Fibroblast of upper back skin (primary cell): ENCODE measurements at places on chromosomes 1 and 21.

- no peak for DNase-seq
Observed at GRCh38 chr1:30883389-30884172, 25.0 kb downstream of the SDC3 start.

- no peak for DNase-seq
Observed at GRCh38 chr1:173876732-173877131, 8.6 kb downstream of the ZBTB37 start.

- DNase-seq: no peak
Observed at GRCh38 chr1:154117642-154118041, 37.2 kb downstream of the NUP210L start.

GRCh38 chr1:3789421-3790300 is 6.6 kb downstream of the LRRC47 start:
- DNase-seq: no peak

- no peak for DNase-seq
Observed at GRCh38 chr1:18134324-18135046, 26.9 kb downstream of the IGSF21 start.

- no peak for DNase-seq
Observed at GRCh38 chr1:206687251-206687914, 2.7 kb downstream of the MAPKAPK2 start.

- DNase-seq: no peak
Observed at GRCh38 chr1:66332548-66332901, 201.4 kb upstream of the SGIP1 start.

DNA sequence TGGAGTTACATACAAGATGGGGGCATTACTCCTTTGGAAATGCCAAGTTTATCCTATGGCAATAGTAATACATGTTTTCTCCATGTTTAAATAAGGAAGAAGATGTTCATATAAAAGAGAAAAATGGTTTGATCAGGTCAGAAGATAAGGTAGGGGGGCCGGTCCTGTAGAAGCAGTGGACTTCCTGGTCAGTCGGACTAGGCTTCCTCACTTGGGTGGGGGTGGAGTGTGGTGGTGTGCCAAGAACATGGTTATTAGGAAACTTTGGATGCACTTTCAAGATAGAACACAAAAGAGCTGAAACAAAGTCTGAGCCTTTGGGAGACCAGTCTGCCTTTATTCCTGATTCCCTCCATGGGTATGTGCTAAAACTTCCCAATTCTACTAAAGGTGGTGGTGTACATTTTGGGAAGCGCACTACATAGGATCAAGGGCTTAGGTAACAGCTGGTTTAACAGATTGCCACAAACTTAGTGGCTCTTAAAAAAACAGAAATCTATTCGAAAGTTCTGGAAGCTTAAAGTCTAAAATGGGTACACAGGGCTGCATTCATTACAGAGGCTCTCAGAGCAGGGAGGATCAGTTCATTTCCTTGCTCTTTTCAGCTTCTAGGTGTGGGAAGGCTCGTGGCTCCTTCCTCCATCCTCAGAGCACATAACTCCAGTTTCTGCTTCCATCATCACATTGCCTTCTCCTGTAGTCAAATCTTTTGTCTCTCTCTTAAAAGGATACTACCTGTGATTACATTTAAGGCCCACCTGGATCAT is 64.6 kb downstream of the KDM1A start:
- DNase-seq: no peak

DNA sequence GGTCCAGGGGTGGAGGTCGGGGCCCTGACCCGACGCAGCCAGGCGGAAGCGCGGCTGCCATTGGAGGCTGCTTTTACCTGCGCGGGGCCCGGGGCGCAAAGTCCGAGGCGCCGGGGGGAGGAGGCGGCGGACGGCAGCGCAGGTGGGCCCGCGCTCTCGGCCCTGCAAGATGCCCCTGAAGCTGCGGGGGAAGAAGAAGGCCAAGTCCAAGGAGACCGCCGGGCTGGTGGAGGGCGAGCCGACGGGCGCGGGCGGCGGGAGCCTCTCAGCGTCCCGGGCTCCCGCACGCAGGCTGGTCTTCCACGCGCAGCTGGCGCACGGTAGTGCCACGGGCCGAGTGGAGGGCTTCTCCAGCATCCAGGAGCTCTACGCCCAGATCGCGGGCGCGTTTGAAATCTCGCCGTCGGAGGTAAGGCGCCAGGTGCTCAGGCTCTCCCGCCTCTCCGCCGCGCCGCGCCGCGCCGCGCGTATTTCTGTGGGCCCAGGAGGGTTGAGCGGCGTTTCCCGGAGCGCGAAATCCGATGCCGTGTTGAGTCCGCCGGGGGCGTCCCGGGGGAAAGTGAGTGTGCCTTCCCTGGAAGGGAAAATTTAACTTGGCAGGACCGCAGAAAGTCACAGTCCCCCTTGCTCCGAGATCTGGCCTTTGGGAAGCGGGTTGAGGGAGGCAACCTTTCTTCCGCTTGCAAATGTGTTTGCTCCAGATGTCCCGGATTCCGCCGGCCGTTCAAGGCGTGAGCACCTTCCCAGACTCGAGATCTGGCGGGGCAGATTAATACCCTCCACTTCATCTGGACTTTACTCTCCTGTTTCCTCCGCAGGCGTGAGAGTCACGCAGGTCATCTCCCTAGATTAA is at the start of gene GIPC2:
TSS of gene GIPC2 (plus strand) at position 41 of the 853 bp plus-strand sequence. CDS start at position 170, 129 bp downstream.
- DNase-seq: peak; percentile 22

- no peak for DNase-seq
Observed at GRCh38 chr1:65694933-65695332, 97.8 kb upstream of the PDE4B start.

GRCh38 chr1:154736841-154737240 is 128.9 kb upstream of the ADAR start:
- DNase-seq: peak; percentile 47

- no peak for DNase-seq
Observed at GRCh38 chr1:117017648-117018047, 16.1 kb downstream of the CD101 start.

DNA sequence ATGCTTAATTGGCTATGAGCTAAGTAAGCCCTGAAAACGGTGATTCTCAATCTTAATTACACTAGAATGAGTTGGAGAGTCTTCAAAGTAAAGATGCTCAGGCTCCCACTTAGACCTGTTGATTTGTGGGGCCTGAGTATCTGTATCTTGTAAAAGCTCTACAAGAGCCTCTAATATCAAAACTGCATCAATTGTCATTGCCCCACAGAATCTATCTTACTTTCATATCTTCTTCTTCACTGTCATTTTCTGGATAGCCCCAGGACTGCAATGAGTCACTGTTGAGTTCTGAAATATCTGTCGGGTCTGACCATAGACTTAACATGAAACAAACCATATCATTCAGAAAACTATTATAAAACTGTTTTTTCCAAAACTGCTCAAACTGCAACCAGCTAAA is 102.8 kb upstream of the SERTAD4 start:
- no peak for DNase-seq

GRCh38 chr1:8625491-8625890 is 191.9 kb downstream of the RERE start:
- DNase-seq: peak; percentile 34

GRCh38 chr1:211928993-211929637 is 98.6 kb upstream of the LPGAT1 start:
- DNase-seq: no peak

- DNase-seq: peak; percentile 44
Observed at GRCh38 chr1:13583966-13584791, 547 bp downstream of the PDPN start.

GRCh38 chr1:87100271-87100670 is 185.8 kb downstream of the HS2ST1 start:
- no peak for DNase-seq

GRCh38 chr1:204647114-204647804 is 38.3 kb downstream of the LRRN2 start:
- peak; percentile 67 for DNase-seq

GRCh38 chr1:214827883-214828282 is 224.9 kb downstream of the CENPF start:
- DNase-seq: no peak

GRCh38 chr1:116880917-116881316 is 28.8 kb upstream of the PTGFRN start:
- no peak for DNase-seq

DNA sequence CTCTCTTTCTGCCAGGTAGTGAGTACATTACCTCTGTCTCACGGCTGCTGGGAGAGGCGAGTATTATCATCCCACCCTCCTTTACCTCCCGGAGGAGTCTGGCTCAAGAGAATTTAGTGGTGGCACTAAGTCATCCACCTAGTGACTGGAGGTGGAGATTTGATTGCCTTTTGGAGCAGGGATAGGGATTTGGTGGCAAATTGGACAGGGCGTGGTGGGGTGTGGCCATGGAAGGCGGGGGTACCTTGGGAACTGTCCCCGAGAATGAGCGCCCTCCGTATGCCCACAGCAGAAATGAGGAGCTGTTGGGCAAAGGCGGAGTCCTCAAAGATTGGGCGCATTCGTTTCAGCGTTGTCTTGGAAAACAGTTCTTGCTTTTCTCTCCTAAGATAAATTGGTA is 32.1 kb upstream of the HMGN1 start:
- DNase-seq: no peak

- no peak for DNase-seq
Observed at GRCh38 chr1:240649733-240650721, 38.1 kb upstream of the GREM2 start.

DNA sequence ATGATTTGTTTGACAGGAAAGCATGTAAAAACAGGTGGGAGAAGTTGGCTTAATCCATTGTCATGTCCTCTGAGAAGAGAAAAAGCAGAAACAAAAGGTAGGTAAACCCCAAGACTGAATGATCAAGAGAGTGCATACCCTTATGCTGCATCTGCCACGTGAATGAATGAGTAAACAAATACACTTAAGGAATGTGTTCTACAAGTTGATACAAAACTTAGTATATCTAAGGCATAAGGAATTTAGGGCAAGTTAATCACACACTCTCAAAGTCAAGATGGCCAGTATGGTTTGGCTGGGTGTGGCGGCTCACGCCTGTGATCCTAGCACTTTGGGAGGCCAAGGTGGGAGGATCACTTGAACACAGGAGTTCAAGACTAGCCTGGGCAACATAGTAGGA is 34.2 kb downstream of the HMCN1 start:
- no peak for DNase-seq

DNA sequence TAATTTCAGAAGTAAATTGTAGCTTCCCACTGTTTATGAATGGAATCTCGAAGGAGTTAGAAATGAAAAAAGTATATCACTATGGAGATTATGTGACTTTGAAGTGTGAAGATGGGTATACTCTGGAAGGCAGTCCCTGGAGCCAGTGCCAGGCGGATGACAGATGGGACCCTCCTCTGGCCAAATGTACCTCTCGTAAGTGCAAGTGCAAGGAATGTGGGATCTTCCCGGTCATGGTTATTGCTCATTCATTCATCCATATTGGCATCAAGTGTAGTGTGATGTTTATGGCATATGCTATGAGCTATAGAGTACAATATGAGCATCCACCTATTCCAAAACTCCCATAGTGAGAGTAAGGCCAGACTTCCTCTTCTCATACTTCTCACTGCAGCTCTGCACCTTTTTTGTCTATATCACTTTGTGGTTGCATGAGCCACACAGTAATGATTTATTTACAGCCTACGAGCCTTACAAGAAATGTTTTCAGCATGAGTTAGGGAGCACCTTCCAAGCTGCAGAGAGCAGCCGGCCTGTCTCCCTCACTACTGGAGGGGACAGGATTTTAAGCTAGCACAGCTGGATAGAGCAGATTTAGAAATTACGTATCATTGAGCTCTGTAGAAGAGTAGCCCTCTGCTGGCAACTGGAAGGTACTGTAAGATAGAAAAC is 24.9 kb upstream of the CR1L start:
- peak; percentile 48 for DNase-seq

DNA sequence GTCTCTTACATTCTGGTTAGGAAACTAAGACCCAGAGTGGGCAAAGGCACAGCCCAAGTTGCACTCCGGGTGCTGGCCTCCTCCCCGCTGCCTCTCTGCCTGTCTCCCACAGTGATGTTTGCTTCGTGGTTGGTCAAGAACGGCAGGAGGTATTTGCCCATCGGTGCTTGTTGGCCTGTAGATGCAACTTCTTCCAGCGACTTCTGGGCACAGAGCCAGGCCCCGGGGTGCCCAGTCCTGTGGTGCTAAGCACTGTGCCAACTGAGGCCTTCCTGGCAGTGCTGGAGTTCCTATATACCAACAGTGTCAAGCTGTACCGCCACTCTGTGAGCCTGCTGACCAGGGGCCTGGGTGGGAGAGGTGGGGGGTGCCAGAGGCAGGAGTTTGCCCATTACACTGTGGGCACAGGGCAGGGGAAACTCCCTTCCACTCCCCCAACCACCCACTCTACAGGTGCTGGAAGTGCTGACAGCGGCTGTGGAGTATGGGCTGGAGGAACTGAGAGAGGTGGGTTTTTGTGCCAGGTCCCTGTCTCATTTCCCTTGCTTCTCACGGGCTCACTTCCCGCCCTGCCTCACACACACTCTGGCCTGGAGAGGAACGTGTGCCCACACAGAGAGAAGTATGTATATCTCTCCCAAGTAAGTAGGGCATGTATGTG is 1.9 kb downstream of the BTBD19 start:
- DNase-seq: no peak

- DNase-seq: no peak
Observed at GRCh38 chr1:159838715-159839114, 12.0 kb downstream of the SLAMF8 start.

DNA sequence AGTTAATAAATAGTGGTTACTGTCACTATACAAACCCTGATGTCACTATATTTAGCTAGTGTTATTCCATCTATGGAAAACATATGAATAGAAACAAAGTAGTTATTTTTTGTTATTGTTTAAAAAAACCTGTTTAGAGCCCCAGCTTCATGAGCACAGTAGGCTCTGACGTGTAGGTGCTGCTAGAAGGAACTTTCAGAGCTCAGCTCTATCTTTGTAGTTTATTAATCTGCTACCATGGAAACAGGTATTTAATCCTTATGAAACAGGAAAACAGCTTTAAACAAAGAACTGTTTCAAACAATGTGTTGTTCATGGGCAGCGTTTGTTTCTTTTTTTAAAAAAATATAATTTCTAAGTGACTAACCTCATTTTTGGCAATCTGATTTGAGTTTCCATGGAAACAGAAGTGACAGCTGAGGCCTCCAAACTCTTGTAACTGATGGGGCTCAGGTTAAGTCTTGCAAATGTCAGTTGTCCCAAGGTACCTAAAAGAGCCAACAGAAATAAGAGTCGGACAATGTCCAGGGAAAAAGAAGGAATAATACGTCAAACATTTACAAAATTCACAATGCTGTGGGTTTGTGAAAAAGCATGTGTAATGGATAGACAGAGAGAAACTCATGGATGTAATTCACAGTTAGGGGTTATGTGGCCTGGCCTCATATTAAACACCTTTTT is 162.0 kb upstream of the C21orf91 start:
- DNase-seq: no peak
